ENCODE measurements at places on chromosomes 16 and 17.

GRCh38 chr16:85369060-85369459 is 244.1 kb upstream of the GSE1 start:
- DNase-seq, result no peak

DNA sequence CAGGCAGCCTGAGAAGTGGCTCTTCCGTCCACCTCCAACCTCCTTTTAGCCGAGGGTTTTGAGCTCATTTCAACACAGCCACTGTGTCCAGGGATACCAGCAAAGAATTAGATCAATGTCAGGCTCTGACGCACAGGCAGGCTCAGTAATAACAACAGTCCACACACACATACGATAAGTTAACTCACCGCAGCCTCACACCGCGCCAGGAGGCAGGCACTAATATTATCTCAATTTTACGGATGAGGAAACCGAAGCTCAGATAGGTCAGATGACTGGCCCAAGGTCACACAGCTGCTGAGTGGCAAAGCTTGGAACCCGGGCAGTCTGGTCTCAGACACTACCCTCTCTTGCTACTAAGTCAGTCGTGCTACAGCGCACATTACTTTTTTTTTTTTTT is 22.9 kb downstream of the ABR start:
- DNase-seq, result no peak

GRCh38 chr17:58330538-58330996 is 2.0 kb upstream of the TSPOAP1 start:
- no peak for DNase-seq

DNA sequence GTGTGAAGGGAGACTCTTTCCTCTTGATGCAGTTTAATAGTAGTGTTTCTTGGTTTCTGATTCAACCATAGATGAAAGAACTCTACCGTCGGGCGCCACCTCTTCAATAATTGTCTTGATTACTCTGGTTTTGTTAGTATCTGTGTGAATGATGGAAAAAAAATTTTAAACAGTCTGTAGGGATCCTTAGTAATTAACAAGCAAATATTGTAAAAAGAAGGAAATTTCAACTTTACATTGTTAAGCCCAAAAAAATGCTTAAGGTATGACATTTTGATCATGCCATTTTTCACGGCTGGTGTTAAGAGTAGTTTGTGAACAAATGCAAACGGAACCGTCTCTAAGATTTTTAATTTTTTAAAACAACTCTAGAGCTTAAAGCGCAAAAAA is 4.1 kb downstream of the KRT10 start:
- no peak for DNase-seq

GRCh38 chr17:42058063-42058462 is 7.7 kb upstream of the C17orf113 start:
- no peak for DNase-seq

GRCh38 chr17:57557834-57558681 is 187.0 kb downstream of the CCDC182 start:
- DNase-seq, result peak; percentile 24

GRCh38 chr17:35377068-35377467 is 3.6 kb upstream of the SLFN11 start:
- DNase-seq, result no peak

GRCh38 chr17:61837175-61838051 is 25.9 kb downstream of the BRIP1 start:
- DNase-seq, result no peak

GRCh38 chr16:83727751-83728352 is 79.9 kb upstream of the HSBP1 start:
- no peak for DNase-seq

DNA sequence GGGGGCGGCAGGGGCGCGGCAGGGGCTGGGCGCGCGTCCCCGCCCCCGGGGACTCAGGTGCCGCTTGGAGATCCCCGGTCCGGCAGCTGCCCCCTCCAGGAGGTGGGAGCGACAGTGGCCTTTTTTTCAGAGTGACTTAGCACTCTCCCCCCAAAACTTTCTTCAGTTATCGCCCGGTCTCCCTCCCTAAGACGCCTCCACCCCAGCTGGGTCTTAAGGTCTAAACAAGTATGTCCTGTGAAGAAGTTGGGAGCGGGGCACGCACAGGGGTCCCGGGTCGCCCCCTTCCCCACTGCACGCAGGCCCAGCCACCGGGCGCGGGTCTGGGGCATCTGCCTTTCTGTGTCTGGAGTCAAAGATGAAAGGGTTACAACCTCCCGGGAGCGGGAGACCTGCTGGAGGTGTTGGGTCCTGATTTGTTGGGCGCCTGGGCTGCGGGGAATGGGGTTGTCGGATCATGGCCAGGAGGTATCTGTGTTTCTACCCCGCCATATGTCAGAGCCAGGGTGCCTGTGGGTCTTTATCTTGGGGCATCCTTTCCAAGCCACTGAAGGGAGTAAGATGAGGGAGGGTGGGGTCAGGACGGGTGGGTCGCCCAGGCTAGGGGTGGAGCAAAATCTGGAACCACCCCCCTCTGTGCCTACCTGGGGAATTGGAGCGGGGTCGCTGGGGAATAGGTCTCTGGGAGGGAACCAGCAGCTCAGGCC is 757 bp downstream of the FMNL1 start:
- no peak for DNase-seq

- DNase-seq, result no peak
Observed at GRCh38 chr16:63876103-63876502, 1245.8 kb downstream of the CDH11 start.

DNA sequence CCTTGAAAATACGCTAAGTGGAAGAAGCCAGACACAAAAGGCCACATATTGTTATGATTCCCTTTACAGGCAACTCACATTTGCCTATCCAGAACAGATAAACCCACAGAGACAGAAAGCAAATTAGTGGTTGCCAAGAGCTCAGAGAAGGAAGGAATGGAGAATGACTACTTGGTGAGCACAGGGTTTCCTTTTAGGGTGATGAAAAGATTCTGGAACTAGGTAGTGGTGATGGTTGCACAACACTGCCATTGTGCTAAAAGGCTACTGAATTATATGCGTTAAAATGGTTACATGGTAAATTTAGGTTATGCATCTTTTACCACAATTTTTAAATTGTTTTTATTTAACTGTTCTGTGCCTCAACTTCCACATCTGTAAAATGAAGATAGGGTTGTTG is 4.4 kb downstream of the COPRS start:
- no peak for DNase-seq

DNA sequence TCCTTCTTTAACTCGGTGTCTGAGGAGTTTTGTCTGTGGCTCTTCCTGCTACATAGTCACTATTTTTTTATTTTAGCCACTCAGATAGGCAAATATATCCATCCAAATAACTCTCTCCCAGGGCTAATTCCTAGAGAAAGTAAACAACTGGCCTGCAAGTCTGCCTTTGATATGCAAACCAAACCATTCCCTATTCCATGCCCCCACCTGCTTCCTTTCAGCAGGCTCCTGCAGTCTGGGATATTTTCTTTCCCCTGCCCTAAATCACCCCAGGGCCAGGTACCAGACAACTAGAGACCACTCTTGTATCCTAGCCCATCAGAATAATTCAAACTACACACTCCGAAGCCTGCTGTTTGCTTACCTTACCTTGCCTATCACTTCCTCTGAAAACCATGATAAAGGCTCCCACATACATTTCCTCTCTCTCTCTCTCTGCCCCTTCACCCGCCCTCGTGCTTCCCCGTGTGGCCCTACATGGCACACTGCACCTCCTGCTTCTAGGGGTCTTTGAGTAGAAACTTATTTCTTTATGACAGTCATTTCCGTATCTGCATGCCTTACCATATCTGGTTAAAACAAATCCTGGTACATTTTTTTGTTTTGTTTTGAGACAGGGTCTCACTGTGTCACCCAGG is 8.3 kb downstream of the CD300H start:
- DNase-seq, result no peak

DNA sequence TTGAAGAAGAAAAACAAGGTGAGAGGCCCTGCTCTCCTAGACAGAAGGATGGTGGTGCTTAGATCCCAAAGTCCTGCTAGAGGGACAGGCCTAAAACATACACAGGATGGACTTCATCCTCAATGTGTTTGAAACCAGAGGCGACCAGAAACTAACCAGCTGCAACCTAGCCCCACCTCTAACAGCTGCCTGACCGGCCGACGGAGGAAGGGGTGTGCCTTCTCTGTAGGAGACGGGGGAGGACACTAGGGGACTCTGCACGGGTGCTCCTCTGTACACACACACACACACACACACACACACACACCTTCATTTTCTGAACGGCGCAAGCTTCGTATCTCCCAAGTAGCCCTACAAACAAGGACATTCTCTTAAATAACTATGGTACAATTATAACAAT is 24.3 kb upstream of the PITPNM3 start:
- no peak for DNase-seq

DNA sequence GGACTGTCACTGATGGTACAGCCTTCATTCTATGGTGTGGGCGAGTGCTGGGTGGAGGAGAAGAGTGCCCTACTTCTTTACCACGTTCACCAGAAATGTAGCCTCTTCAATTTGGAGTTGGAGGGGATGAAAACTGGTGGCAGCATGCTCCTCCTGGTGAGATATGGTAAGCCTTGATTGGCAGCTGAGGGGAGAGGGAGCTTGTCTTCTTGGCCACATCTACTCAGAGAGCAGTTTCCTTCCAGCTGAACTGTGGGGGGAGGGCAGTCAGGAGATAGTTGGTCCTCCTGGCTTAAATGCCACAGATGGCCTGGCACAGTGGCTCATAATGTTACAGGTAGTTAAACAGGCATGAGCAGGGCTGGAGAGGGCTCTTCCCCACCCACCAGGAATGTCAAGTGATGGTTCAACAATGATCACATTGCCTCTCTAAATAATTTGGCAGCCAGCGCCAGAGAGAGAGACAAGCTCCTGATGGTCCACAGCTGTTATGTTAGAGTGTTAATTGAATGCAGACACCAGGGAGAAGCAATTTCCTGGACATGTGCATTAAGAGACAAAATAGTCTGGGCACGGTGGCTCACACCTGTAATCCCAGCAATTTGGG is 9.0 kb upstream of the MAPK3 start:
- no peak for DNase-seq

DNA sequence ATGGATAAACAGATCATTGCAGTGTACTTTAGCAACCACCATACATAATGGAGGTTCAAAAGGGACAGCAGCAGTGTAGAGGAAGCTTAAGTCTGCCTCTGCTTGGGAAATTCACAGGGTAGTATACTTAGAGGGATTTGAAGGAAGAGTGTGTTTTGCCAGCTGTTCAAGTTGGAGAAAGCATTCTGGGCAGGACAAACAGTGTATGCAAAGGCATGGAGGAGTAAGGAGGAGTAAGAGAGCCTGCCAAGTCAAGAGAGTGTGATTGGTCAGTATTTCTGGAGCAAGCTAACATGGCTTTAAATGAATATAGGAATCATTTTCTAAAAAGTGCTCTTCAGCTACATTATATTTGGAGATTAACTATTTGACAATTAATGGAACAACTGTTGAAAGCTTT is 22.9 kb upstream of the PHAF1 start:
- DNase-seq, result no peak

GRCh38 chr16:67043420-67043819 is 14.5 kb downstream of the CBFB start:
- no peak for DNase-seq

DNA sequence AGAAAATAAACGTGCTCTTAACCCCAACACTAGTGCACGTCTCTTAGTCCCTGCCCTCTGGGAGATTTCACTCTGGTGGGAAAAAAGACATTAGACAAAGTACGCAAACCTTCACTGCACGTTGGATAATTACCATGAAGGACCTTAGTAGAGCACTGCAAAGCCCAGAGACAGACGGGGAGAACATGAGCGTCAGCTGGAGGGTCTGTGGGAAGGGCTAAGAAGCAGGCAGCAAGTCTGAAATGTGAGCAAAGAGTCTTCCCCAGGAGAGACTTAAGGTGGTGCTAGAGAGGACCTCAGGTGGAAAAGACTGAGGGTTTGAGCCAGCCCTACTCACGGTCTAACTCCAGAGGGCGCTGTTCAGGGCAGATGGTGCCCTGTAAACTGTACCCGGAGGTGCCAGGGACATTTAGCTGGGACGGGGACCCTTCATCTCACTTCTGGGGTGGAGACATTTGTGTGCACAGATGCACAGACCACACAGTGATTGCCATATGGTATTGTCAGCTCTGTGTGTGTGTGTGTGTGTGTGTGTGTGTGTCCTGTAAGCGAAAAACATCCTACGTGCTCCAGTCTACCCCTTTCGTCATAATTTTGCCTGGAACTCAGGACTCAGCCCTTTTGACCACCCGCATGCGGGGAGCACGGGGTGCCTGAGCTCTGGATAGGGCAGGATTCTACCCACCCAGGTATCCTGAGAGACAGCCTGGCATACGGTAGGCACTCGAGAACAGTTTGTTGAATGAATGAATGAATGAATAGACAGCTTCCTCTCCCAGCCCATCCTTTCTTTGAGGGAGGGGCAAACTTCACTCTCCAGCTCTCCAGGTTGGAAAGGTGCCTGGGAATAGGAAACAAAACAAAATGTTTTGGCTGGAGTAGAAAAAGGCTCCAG is 10.1 kb upstream of the STAC2 start:
- peak; percentile 65 for DNase-seq

DNA sequence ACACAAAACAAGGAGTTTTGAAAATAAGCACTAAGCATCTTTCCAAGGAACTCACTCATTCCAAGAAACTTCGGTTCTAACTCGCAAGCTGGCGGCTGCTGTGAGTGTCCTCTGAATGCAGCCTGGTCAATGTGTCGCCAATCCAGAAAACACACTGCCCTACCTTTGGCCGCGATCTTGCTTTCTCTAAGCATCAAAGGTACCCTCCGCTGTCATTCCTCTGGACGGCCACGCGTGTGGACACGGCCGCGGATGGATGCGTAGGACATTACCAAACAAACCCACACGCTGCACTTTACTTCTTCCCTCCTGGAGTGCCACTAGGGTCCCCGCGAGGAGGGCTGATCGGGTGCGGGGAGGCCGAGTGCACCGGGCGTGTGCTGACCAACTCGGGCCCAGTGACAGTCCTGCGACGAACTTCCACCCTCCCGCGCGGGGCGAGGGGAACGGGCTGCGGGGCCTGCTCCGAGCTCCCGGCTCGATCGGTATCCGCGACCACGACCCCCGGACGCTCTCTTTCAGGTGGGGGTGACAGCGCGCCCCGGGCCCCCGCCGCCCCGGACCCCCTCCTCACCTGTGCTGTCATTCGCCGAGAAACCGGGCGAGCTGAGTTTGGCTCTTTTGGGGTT is 1.1 kb downstream of the CREBBP start:
- no peak for DNase-seq

GRCh38 chr16:55497558-55497957 is 11.3 kb upstream of the LPCAT2 start:
- DNase-seq, result no peak
